Left cardiac atrium (tissue), 4 donors: ENCODE measurements at places on chromosomes 5 and 9.

DNA sequence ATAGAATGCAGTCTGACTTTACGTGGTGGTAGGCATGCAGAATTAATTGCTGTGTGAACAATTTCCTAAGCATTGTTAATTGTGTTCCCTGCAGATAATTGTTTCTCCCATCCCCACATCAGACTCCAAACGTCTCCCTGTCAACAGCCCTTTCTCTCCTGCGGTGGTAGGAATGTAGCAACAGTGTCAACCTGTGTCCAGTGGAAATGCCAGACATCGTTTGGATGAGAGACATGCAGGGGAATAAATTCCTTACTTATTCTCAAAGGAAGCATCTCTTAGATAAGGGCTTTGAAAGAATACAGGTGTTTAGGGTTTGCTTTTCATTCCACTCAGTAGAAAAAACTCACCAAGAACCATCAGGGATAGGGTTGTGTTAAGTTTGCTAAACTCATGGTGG, 245.3 kb upstream of the WWC1 start:
- DNase-seq = no peak

- DNase-seq = no peak
Measured at GRCh38 chr9:113957351-113957750, 81.2 kb downstream of the ZNF618 start.

DNA sequence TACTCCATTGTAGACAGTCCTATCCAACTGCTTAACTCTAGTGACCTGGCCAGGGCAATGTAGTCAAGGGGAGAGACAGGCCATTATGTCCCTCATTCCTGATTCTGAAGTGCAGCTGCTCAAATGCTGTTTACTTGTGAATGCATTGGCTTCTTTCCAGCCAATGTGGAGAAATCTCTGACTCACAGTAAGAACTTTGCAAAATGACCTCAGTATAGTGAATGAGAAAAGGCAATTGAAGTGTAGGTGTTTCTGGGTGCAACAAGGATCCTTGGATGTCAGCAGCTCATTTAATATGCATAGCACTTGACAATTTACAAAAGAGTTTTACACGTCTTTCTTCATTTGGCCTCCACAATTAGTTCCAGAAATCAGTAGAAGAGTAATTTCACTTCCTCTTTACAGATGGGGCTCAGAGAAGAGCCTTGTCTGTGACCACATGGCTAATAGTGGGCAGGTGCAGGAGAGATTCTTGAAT, 367.2 kb downstream of the OSTF1 start:
- no peak for DNase-seq

GRCh38 chr9:92660266-92660665, 9.7 kb downstream of the IPPK start:
- no peak for DNase-seq

GRCh38 chr9:83034587-83034986, 28.4 kb downstream of the RASEF start:
- no peak for DNase-seq
